ENCODE measurements at places on chromosomes 7 and 10.

DNA sequence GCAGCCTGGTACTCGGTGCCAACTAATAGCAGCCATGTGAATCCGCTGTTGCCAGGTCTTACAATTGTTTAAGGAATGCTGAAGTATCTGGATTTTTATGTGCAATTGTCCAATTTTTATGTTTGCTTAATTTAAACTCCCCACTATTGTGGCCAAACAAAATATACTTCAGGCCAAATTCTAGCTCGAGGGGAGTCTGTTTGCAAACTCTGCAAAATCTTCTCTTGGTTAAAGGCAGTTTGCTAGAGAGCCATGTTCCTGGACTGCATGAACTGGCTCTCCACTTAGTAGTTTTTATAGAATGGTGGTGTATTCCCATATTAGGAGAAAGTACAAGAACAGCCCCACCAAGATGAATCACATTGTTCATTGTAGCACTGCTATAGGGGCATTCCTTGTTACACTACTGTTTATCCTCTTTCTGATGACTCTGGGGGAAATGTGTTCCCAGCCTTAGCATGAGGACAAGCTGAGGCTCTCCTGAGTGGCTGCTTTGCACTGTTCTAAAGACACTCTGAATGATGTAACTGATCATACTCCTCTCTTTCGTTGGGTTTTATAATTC, 178.0 kb upstream of the GLI3 start:
- H3K27me3 ChIP-seq: no peaks in the 10 kb centered on the region
- H3K27ac ChIP-seq: no peak overlapping the region
- H3K4me3 ChIP-seq: no peak overlapping the region

DNA sequence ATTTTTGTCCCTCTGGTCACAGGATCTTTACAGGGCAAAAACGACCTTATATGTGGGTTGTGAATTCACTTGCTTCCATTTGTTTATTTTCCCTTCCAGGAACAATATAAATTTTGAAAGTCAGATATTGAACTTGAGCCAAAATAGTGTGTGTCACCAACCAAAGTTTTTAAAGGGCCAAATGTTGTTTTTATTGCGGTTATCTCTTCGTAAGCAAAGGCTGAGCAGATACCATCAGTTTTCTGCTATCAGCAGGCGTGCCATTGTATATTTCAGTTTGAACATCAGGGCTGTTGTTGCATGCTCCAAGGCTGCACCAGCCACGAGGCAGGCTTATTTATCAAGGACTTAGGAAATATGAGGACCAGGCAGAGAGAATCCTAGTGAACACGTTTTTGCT, 160.3 kb downstream of the PAXIP1 start:
- no peaks in the 10 kb centered on the region for H3K4me1 ChIP-seq
- H3K36me3 ChIP-seq: no peaks in the 10 kb centered on the region
- H3K4me3 ChIP-seq: no peak overlapping the region
- no peak for DNase-seq
- peaks cover 26% of the 10 kb centered on the region for H3K27me3 ChIP-seq

DNA sequence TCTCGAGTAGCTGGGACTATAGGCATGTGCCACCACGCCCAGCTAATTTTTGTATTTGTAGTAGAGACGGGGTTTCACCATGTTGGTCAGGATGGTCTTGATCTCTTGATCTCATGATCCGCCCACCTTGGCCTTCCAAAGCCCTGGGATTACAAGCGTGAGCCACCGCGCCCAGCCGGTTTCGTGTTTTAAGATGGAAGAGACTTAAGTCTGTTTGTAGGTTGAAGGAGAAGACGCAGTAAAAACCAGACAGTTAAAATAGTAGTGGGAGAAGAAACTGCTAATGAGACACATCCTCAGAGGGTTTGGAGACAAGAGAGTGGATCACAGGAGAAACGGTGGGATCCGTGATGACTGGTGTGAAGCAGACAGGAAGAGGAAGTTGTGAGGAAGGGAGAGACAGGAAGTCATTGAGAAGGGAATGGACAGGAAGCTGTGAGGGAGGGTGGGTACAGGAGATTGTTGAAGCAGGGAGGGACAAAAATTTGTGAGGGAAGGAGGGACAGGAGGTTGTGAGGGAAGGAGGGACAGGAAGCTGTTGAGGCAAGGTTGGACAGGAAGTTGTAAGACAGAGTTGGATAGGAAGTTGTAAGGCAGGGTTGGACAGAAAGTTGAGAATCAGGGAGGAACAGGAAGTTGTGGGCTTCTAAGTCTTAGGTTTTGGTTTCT, 115.5 kb downstream of the WDFY4 start:
- no peak for DNase-seq
- peak overlapping the region; percentile 4 for H3K27ac ChIP-seq
- no peaks in the 10 kb centered on the region for H3K4me1 ChIP-seq
- H3K27me3 ChIP-seq: no peaks in the 10 kb centered on the region
- no peak overlapping the region for H3K4me3 ChIP-seq

- H3K27me3 ChIP-seq: no peaks in the 10 kb centered on the region
- no peaks in the 10 kb centered on the region for H3K36me3 ChIP-seq
- DNase-seq: no peak
- H3K27ac ChIP-seq: no peak overlapping the region
- no peaks in the 10 kb centered on the region for H3K4me1 ChIP-seq
These were observed 14.2 kb downstream of the CACNA2D1 start for GRCh38 chr7:82429408-82429807.

- DNase-seq: no peak
- no peaks in the 10 kb centered on the region for H3K36me3 ChIP-seq
- H3K4me3 ChIP-seq: no peak overlapping the region
- H3K27me3 ChIP-seq: no peaks in the 10 kb centered on the region
- no peak overlapping the region for H3K27ac ChIP-seq
These were observed 43.2 kb downstream of the VAX1 start for GRCh38 chr10:117094856-117095255.

GRCh38 chr7:122300956-122301833, 3.4 kb downstream of the FEZF1 start:
- no peaks in the 10 kb centered on the region for H3K36me3 ChIP-seq
- no peak for DNase-seq

DNA sequence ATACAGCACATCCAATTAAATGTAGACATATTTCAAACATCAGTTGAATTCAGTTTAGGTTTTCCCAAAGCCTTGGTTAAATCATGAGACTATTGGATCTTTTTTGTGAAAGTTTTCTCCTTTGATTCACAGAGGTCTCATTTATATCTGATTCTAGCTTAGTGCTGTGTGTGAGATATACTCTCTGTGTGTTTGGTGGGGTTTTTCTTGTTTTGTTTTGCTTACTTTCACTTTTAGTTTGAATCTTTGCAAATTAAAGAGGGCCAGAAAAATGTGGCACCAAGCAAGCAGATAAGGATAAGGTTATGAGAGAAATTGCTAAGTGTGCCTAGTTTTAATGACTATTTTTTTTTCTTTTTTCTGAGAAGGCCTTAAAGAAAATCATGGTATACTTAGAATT, 12.6 kb upstream of the OR6B1 start:
- H3K36me3 ChIP-seq: no peaks in the 10 kb centered on the region
- no peak overlapping the region for H3K4me3 ChIP-seq
- no peak overlapping the region for H3K27ac ChIP-seq
- DNase-seq: no peak
- no peaks in the 10 kb centered on the region for H3K27me3 ChIP-seq

DNA sequence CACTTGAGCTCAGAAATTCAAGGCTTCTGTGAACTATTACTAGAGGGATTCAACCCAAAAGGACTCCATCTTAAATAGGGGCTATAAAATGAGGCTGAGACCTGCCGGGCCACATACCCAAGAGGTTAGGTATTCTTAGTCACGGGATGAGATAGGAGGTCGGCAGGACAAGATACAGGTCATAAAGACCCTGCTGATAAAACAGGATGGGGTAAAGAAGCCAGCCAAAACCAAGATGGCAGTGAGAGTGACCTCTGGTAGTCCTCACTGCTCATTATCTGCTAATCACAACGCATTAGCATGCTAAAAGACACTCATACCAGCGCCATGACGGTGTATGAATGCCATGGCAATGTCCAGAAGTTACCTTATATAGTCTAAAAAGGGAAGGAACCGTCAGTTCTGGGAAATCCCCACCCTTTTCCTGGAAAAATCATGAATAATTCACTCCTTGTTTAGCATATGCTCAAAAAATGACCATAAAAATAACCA, 101.2 kb upstream of the TRIM24 start:
- no peaks in the 10 kb centered on the region for H3K4me1 ChIP-seq
- DNase-seq: no peak

DNA sequence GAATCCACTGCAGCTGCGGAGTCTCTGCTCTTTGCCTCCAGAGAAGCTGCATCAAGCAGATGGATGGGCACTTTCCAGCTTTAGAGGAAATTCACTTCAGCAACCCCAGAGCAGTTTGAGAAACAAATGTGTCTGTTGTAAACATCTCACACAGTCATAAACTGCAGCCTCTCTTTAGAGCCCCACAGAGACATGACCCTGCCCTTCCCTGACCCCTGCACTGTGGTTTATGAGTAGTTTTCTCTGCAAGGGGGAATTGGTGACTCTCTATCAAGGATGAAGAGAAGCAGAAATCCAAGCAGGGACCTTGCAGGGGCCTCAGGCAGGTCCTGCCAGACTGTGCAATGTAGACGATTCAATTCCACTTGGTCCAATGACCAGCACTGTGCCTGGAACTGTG, 160.2 kb downstream of the SH2D4B start:
- H3K4me3 ChIP-seq: no peak overlapping the region
- no peak for DNase-seq
- H3K27ac ChIP-seq: no peak overlapping the region
- no peaks in the 10 kb centered on the region for H3K4me1 ChIP-seq
- H3K36me3 ChIP-seq: no peaks in the 10 kb centered on the region

GRCh38 chr7:47369736-47370135, 212.2 kb downstream of the TNS3 start:
- H3K4me3 ChIP-seq: no peak overlapping the region
- no peak overlapping the region for H3K27ac ChIP-seq
- DNase-seq: no peak
- H3K27me3 ChIP-seq: no peaks in the 10 kb centered on the region
- H3K36me3 ChIP-seq: peaks cover 22% of the 10 kb centered on the region

- H3K27me3 ChIP-seq: no peaks in the 10 kb centered on the region
- no peak overlapping the region for H3K4me3 ChIP-seq
- no peaks in the 10 kb centered on the region for H3K36me3 ChIP-seq
- no peaks in the 10 kb centered on the region for H3K4me1 ChIP-seq
- DNase-seq: no peak
These were observed 132.8 kb downstream of the DYNC1I1 start for GRCh38 chr7:95905167-95905566.

GRCh38 chr7:157418204-157419034, 81.6 kb downstream of the DNAJB6 start:
- H3K27me3 ChIP-seq: no peaks in the 10 kb centered on the region
- H3K4me3 ChIP-seq: no peak overlapping the region
- H3K4me1 ChIP-seq: no peaks in the 10 kb centered on the region
- no peak for DNase-seq
- peaks cover 8% of the 10 kb centered on the region for H3K36me3 ChIP-seq

DNA sequence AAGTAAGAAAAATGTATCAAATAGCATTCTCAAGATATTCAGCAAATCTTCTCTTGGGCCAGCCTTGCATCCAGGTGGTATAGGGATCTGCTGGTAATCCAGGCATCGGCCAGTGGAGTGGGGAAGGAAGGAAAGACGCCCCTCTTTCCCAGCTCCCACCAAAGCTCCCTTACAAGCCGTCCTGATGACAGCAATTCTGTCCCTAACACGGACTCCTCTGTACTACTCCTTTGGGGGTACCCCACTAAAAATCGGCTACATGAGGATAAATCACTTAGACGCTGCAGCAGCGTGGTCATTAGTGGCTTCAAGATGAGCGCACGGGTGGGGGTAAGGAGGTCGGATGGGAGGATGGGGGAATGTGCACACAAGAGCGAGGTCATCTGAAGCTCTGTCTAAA, 24.7 kb upstream of the NUB1 start:
- no peaks in the 10 kb centered on the region for H3K4me1 ChIP-seq
- no peak overlapping the region for H3K4me3 ChIP-seq
- H3K27me3 ChIP-seq: no peaks in the 10 kb centered on the region
- no peak for DNase-seq
- no peaks in the 10 kb centered on the region for H3K36me3 ChIP-seq

DNA sequence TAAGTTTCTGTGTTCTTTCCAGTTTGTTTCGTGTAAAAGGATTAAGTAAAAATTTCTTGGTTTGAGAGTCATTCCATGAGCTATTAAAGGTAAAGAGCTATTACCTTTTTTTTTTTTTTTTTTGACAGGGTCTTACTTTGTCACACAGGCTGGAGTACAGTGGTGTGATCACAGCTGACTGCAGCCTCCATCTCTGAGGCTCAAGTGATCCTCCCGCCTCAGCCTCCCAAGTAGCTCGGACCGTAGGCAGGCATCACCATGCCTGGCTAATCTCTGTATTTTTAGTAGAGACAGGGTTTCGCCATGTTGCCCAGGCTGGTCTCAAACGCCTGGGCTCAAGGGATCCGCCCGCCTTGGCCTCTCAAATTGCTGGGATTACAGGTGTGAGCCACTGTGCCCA, 1.4 kb downstream of the SMKR1 start:
- H3K27ac ChIP-seq: no peak overlapping the region
- no peaks in the 10 kb centered on the region for H3K36me3 ChIP-seq
- H3K27me3 ChIP-seq: no peaks in the 10 kb centered on the region
- no peaks in the 10 kb centered on the region for H3K4me1 ChIP-seq
- DNase-seq: no peak

- peaks cover 4% of the 10 kb centered on the region for H3K4me1 ChIP-seq
- H3K27me3 ChIP-seq: no peaks in the 10 kb centered on the region
- H3K27ac ChIP-seq: no peak overlapping the region
- DNase-seq: no peak
- H3K36me3 ChIP-seq: no peaks in the 10 kb centered on the region
These were observed 60.9 kb downstream of the ARMC3 start for GRCh38 chr10:22988581-22989360.

GRCh38 chr10:113945687-113946085, 91.2 kb downstream of the NHLRC2 start:
- H3K4me3 ChIP-seq: no peak overlapping the region
- peak overlapping the region; percentile 42 for H3K27ac ChIP-seq
- no peaks in the 10 kb centered on the region for H3K27me3 ChIP-seq
- no peaks in the 10 kb centered on the region for H3K36me3 ChIP-seq
- peaks cover 14% of the 10 kb centered on the region for H3K4me1 ChIP-seq

- H3K27me3 ChIP-seq: no peaks in the 10 kb centered on the region
- H3K36me3 ChIP-seq: no peaks in the 10 kb centered on the region
- H3K4me1 ChIP-seq: no peaks in the 10 kb centered on the region
- no peak overlapping the region for H3K27ac ChIP-seq
These were observed 39.2 kb upstream of the CARD11 start for GRCh38 chr7:3082831-3083230.

GRCh38 chr7:105806592-105807447, 69.6 kb downstream of the ATXN7L1 start:
- H3K4me1 ChIP-seq: peaks cover 31% of the 10 kb centered on the region
- H3K36me3 ChIP-seq: no peaks in the 10 kb centered on the region
- no peak for DNase-seq
- no peak overlapping the region for H3K4me3 ChIP-seq
- H3K27me3 ChIP-seq: no peaks in the 10 kb centered on the region

All from RWPE2 (cell line).